Lung (tissue), 17 donors: ENCODE measurements at places on chromosomes 6 and 20. TPM values are rescaled to one million over a fixed set of nuclear protein-coding genes. Genes with fewer than 3 reads are reported as not detected.

- no peak overlapping the region for H3K27ac ChIP-seq
- no peak for DNase-seq
- no peaks in the 10 kb centered on the region for H3K27me3 ChIP-seq
- no peaks in the 10 kb centered on the region for H3K36me3 ChIP-seq
- H3K4me3 ChIP-seq = no peak overlapping the region
These were observed 3.8 kb upstream of the LPA start for GRCh38 chr6:160667639-160668481.

DNA sequence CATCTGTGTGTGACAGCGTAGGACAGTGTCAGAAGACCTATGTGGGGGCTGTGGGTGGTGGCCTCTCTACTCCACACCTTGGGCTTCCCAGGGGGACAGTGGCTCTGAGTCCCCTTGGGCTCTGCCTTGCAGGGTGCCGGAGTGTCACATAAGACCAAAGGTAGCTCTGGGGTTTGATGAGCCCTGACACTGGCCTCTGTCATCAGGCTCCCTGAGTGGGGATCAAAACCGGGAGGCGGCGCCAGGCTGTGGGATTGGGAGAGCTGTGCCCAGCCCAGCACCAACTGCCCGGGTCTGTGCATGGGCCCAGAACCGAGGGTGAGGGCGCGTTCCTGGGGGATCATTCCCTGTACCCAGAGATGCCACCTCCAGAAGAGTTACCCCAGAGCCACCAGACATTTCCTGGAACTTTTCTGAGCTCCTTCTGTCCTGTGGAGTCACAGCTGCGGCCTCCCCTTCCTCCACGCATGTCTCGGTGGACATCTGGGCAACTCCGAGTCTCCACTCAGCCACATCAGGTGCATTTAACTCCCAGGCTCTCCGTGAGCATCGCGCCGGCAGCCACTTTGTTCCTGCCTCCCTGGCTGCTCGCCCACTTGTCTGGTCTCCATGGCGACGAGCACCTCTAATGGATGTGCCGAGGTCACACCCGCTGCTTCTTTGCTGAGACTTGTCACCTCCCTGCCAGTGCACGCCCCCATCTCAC is 94.7 kb downstream of the TMEM242 start:
- DNase-seq = no peak
- H3K36me3 ChIP-seq = no peaks in the 10 kb centered on the region
- no peak overlapping the region for H3K4me3 ChIP-seq
- no peak overlapping the region for H3K27ac ChIP-seq

DNA sequence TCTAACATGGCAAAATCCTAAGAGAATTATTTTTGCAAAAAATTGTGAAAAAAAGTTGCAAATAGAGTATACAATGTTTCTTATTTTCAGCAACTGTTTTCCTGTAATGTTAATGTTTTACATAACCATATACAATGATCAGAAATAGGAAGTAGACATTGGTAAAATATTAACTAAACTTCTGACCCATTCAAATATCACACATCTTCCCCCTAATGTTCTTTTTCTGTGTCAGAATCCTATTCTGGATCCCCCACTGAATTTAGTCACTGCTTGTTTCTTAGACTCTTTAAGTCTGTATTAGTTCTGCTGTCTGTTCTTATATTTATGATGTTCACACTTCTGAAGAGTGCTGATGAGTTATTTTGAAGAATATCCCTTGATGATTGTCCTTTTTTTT is 62.0 kb downstream of the HFE start:
- H3K27me3 ChIP-seq = no peaks in the 10 kb centered on the region
- H3K4me3 ChIP-seq = no peak overlapping the region
- no peak overlapping the region for H3K27ac ChIP-seq

GRCh38 chr20:41587956-41588355 is 30.2 kb downstream of the CHD6 start:
- H3K4me1 ChIP-seq = no peaks in the 10 kb centered on the region
- DNase-seq = no peak
- H3K27ac ChIP-seq = no peak overlapping the region
- no peaks in the 10 kb centered on the region for H3K27me3 ChIP-seq
- H3K4me3 ChIP-seq = no peak overlapping the region

DNA sequence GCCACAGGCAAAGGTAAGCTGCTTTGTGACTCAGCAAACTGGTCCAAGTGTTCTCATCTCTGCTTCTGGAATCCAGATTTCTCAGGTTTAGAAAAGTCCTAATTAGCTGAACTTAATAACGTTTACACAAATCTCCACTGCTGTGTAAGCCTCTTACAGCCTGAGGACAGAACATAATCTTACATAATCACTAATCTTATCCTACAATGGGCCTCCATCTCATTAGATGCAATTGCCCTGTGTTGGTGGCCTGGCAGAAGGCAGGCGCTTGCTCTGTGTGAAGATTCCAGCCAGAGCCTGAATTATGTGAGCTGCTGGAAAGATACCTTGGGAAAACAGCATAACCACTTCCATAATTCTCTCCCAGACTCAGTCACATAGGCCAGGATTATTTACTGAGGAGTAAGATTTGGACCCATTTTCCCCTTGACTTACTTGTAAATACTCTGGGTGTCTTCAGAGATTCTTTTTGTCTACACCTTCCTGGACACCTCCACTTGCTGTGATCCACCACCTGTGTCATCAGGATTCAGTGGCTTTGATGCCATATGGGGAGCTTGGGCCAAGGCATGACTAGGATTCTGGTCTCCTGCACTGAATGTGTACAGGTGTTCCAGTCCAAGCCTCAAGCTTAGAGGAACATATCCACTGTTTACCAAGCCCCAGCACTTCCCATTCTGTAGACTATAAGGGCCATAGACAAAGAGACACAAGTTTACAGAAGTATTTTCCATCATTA is 104.4 kb downstream of the C6orf118 start:
- no peak for DNase-seq
- H3K4me1 ChIP-seq = no peaks in the 10 kb centered on the region
- no peaks in the 10 kb centered on the region for H3K36me3 ChIP-seq
- H3K27me3 ChIP-seq = no peaks in the 10 kb centered on the region
- H3K27ac ChIP-seq = no peak overlapping the region

PAX1 gene
- not detected for total RNA-seq
